Activated CD4-positive, alpha-beta memory T cell treated with anti-CD3 and anti-CD28 coated beads for 36 hours (primary cell): ENCODE measurements at places on chromosomes 5 and 9.

- peak; percentile 73 for DNase-seq
Observed at GRCh38 chr5:33850100-33850594, 41.6 kb downstream of the ADAMTS12 start.

GRCh38 chr5:172973931-172974330 lies 9.6 kb upstream of the ATP6V0E1 start:
- DNase-seq: no peak

DNA sequence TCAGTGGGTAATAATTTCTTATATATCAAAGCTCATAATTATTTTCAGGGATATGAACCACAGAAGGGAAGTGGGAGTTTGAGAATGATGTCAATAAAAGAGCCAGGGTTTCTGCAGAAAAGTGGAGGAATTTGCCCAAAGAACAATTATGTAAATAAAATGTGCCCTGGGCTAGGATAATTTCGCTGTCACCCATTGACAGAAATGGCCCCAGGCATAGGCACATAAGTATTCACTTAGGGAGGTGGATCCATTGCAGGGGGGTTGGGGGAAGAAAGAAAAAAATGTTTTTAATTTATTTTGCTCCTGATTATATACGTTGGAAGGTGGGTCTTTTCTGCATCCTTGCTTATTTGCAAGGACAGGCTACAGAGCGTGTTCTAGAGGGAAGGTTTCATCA lies 135.1 kb upstream of the IRX2 start:
- DNase-seq: no peak

GRCh38 chr9:84226126-84226525 lies 114.4 kb downstream of the SLC28A3 start:
- no peak for DNase-seq
